Stimulated activated CD8-positive, alpha-beta memory T cell treated with anti-CD3 and anti-CD28 coated beads, Interleukin-4, amount 100 ng/mL, for 4 hours (primary cell): ENCODE measurements at places on chromosomes 3 and 15.

DNA sequence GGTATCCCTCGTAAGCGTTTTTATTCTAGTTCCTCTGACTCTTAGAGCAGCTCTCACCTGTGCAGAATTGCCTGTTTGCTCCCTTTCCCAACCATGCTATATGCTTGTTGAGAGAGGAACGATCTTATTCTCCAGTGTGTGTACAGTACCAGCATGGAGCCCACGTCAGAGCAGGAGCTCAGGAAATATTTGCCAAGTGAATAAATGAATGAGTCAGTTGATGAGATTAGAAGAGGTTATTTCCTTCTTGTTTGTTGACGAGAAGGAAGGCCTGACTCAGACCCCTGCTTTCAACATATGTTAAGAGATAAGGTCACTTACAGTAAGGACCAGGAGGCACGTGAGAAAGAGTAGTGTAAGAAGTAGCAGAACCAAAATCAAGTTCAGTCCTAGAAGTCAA lies 106.3 kb upstream of the ABHD17C start:
- DNase-seq = no peak

- DNase-seq = no peak
Observed at GRCh38 chr3:13187593-13187992, 114.4 kb upstream of the IQSEC1 start.

- DNase-seq = no peak
Observed at GRCh38 chr3:111733856-111734255, 125.2 kb upstream of the PHLDB2 start.

DNA sequence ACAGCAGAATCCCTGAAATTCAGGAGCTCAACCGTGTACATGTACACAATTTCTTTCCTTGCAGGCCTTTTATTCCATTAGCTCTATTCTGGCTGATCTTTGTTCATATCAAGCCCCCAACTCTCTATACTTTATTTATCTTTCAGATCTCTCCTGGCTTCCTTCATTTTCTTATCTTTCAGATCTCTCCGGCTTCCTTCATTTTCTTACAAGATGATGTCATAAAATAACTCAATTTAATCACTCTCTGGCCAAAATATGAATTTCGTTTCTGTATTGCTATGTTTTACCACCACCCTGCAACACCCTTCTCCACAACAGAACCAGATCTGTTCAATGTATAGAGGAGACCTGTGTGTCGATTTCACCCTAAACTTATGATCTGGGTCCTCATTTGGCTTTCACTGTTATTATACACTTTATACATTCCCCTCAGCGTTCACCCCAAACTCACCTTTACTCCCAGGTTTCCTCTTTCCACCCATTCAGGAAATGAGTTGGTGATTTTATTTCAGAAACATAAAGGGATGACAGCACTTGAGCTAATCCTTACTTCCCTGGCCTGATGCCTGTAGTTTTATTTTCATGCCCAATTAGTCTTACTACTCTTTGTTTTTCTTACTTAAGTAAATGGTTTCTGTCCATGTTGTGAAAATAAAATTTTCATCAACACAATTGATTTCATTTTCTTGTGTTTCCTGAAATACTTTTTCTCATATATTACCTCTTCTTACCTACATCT lies 195.5 kb downstream of the BCHE start:
- no peak for DNase-seq

GRCh38 chr3:126883241-126883640 lies 99.7 kb upstream of the PLXNA1 start:
- no peak for DNase-seq

GRCh38 chr3:111592936-111593335 lies 2.2 kb downstream of the ZBED2 start:
- no peak for DNase-seq

DNA sequence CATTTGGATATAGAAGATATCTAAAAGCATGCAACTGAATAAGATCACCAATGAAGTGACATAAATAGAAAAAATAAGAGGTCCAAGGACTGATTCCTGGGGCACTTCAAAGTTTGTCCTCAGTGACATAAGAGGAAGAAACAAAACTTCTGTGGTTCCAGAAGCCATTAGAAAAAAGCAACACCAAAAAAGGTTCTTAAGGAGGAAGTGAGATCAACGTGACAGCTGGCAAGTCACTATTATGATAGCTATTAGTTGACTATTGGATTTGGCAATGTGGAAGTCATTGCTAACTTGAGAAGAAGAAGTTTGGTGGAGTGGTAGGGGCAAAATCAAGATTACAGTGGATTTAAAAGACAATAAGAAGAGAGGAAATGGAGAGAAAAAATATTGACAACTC lies 1098.3 kb downstream of the NAALADL2 start:
- no peak for DNase-seq

- DNase-seq = no peak
Observed at GRCh38 chr15:43975770-43976169, 149.0 kb downstream of the WDR76 start.

- DNase-seq = no peak
Observed at GRCh38 chr3:119571688-119572087, 7.6 kb upstream of the ADPRH start.

GRCh38 chr3:124056846-124057245 lies 64.9 kb upstream of the ROPN1 start:
- no peak for DNase-seq

GRCh38 chr15:89117790-89118189 lies 29.5 kb downstream of the ABHD2 start:
- DNase-seq = no peak

- DNase-seq = no peak
Observed at GRCh38 chr3:48997714-48998637, 7.9 kb downstream of the P4HTM start.

DNA sequence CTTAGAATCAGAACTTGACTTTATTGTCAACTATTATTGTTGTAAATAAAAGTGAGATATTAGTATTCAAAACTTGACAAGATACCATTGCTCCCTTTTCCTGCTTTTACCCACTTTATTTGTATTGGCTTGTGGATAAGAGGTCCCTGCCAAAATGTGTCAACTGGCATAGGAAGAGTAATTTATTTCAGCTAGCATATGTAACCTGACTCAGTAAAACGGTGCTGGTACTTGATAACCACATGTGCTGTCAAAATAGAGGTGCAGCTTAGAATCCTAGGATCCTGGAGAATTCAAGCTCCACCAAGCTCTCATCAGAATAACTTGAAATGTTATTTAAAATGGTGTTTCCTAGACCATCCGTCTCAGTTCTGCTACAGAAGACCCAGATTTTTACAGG lies 90.2 kb upstream of the TGFBR2 start:
- no peak for DNase-seq

DNA sequence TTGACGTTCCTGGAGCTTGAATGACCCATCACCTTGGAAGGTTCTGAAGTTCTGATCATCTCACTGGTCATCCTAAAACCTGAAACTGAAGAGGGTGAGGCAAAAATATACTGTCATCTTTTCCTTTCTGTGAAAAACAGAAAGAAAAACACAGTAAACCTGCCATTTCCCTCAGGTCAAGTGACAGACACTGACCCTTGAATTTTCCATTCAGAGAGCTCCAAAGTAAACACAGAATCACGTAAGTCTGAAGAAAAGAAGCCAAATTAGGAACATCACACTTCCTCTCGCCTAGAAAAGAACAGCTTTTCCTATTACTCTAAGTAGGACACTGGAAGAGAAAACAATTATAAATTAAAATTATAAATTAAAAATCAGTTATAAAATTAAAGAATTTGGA lies 78.7 kb upstream of the TGFBR2 start:
- no peak for DNase-seq

- no peak for DNase-seq
Observed at GRCh38 chr15:92167451-92167850, 226.2 kb upstream of the ST8SIA2 start.

- no peak for DNase-seq
Observed at GRCh38 chr15:39646425-39646824, 65.5 kb downstream of the THBS1 start.

DNA sequence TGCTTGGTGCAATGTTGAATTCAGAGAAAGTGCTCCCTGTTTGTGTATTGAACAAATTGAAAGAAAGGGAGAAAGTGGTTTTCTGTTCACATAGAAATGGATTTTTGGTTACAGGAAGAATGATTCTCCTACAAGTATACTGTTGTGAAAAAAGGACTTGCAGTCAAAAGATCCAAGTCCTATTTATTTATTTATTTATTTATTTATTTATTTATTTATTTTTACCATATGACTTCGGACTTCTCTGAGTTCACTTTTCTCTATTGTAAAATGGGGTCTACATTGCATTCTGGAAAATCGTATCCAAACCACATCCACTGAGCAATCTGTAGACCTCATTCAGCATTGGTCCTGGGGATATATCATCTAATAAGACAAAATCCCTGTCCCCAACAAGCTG lies 46.1 kb downstream of the STARD5 start:
- DNase-seq = no peak

GRCh38 chr15:41804916-41805666 lies 22.8 kb upstream of the JMJD7 start:
- DNase-seq = no peak

DNA sequence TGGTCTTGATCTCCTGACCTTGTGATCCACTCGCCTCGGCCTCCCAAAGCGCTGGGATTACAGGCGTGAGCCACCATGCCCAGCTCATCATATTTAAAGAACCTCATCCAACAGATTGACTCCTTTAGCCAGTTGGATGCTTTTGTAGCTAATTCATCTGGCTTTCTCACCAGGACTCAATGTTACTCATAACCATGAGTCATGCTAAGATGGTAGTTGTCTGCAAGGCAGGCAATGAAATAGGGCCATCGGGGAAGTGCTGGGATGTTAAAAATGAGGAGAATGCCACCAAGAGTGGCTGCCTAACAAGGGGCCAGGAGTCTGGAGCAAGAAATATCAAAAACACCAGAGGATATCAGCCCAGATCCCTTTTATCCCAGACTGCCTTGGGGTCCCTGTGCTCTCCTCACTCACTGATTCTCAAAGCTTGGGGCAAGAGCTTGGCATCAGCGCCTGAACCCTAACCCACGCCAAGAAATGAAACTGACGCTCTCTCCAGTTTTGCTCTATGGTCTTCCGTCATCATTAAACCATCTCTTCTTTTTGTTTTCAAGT lies 7.4 kb upstream of the PCOLCE2 start:
- no peak for DNase-seq

DNA sequence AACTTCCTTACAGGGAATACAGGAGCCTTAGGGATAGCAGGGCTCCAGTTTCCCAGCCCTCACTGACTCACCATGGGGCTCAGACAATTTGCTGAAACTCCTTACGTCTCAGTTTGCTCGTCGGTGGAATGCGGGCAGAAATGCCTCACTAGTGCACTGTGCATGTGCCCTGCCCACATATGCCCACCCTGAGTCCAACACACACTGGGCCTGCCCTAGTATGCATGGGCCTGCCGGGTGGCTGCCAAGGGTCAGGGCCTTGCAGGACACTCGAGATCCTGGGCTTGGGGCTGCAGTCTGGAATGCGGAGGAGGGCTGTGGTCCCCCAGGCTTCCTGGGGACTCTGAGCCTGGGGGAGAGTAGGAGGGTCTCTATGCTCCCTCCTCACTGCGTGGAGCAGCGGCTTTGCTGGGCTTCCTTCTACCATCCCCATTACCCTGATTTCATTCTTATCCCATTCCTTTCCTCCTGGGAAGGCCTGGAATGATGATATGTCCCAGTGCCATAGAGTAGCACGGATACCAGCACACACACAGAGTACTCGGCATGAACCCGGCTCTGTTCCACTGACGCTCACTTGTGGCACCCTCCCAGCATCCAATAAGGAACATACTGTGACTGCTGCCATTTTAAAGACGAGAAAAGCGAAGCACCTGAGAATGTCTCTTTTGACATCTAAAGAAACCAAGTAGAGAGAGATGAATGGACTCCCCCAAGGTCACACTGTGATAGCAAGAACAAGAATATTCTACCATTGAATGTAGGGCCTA lies 124.2 kb downstream of the ASB7 start:
- DNase-seq = no peak

GRCh38 chr15:28783873-28784272 lies 64.6 kb downstream of the GOLGA6L7 start:
- DNase-seq = no peak

- no peak for DNase-seq
Observed at GRCh38 chr3:62724503-62724902, 150.7 kb downstream of the CADPS start.

- DNase-seq = no peak
Observed at GRCh38 chr15:90598031-90598577, 68.4 kb downstream of the CRTC3 start.

- DNase-seq = no peak
Observed at GRCh38 chr15:67158367-67158766, 93.0 kb downstream of the SMAD3 start.

DNA sequence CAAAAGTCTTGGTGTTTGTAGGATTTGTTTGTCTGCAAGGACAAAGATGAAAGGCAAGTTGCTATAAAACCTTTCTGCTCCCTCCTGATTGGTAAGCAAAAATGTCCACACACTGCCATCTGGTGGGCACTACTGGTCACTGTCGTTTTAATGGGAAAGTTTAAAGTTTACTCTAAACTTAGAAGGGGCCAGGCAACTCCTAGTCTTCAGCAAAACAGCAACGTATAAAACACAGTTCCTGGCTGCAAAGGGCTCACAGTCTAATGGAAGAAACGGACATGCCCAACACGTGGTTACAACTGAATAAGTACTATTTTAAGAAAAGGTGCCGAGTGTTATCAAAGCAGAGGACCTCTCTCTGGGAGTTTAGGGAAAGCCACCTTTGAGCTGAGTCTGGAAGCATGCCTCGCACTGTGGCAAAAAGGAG lies 23.7 kb upstream of the TPRG1 start:
- peak; percentile 34 for DNase-seq

DNA sequence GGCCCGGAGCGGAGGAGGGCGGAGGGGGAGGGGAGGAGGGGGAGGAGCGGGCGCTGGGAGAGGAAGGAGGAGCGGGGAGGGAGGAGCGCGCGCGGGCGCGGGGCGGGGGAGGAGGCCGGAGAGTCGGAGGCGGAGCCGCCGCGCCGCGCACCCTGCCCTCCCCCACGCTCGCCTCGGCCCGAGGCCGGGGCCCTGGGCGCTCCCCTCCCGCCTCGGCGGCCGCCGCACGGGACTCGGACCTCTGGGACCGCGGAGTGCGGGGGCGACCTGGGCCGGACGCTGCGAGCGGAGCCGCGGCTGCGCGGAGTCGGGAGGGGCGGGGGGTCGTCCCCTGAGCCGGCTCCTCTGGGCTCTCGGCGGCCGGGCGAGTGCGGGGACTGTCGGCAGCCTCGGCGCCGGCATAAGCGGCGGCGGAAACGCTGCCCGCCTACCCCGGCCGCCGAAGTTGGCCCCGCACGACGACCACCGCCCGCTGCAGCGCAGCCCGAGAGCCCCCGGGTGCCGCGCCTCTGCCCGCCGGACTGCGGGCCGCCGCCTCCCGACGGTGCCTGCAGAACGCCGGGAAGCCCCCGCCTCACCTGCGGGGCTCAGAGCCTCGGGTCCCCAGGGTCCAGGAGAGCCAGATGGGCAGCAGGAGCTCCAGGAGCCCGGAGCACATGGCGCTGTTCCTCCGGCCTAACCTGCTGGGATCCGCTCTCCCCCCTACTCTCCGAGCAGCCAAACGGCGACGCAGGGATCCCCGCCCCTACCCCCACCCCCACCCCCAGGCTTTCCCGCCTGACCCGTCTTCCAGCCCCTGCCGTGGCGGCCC lies 406 bp upstream of the GABRB3 start:
- no peak for DNase-seq

DNA sequence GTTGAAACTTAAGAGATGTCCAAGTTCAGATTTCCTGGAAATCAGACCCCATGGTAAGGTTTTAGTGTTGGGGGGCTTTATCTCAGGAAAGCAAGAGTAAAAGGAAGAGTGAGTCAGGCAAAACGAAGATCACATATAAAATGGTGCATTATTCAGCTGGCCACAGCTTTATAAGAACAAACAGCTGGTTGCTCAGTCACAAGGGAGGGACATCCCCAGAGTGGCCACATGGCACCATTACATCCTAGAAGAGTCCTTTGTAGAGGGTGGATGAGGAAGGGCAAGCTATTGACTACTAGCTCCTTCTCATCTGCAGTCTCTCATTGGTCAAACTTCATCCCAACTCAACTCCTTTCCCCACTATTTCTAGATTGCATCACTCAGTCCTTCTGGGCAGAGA lies 68.3 kb upstream of the COL8A1 start:
- no peak for DNase-seq
